Pulmonary artery endothelial cell (primary cell): ENCODE measurements at places on chromosomes 13 and 19.

GRCh38 chr19:35495107-35496064 lies 5.1 kb upstream of the KRTDAP start:
- DNase-seq = no peak

DNA sequence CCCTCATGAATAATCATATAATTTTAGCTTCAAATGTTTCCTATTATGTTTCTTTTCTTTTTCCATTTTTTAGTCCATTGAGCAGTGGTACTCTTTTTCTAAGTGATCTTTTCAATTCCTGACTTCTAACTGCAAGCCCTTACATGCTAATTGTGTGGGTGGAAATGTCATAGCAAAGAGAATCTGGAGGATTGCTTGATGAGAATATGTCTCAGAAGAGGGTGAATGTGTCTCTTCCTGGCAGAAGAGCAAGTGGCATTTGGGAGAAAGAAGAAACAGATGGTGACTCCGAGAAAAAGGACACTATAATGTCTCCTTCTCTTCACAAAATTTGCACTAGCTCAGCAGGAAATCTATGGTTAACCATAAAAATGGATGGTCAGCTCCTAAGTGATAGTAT lies 2320.0 kb downstream of the PCDH9 start:
- no peak for DNase-seq

- no peak for DNase-seq
Measured at GRCh38 chr13:47858042-47859025, 142.7 kb downstream of the SUCLA2 start.

DNA sequence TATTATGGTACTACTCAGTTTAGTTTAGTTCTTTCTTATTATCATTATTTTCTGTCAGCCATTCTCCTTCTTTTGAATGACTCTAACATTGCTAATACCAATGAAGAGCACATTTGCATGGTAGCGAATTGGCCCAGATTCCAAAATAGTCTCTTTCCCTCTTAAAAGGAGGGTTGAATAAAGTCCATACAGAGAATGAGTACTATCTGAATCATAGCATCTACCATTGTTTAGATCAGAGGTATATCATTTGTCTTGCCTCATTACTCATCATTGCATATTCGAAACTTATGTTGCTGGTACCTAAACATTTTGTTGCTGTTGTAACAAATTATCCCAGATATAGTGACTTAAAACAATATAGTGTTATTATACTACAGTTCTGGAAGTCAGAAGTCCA lies 1235.3 kb upstream of the ATXN8OS start:
- DNase-seq = no peak

DNA sequence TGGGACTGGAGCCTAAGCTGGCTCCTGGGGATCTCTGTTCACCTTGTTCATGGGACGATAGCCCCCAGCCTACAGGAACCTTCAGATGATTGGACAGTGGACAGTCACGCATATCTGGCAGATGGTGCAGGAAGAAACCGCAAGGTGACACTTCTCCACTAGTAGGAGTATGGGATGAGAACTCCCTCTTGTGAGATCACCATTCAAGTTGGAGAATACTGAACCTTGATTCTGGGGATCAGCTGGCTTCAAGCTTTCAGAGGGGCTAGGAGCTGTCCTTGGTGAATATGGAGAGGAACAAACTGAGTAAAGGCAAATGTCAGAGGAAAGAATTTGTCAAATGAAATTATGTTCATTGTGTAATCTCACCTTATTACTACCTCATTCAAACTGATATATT lies 204.5 kb downstream of the PDS5B start:
- no peak for DNase-seq

DNA sequence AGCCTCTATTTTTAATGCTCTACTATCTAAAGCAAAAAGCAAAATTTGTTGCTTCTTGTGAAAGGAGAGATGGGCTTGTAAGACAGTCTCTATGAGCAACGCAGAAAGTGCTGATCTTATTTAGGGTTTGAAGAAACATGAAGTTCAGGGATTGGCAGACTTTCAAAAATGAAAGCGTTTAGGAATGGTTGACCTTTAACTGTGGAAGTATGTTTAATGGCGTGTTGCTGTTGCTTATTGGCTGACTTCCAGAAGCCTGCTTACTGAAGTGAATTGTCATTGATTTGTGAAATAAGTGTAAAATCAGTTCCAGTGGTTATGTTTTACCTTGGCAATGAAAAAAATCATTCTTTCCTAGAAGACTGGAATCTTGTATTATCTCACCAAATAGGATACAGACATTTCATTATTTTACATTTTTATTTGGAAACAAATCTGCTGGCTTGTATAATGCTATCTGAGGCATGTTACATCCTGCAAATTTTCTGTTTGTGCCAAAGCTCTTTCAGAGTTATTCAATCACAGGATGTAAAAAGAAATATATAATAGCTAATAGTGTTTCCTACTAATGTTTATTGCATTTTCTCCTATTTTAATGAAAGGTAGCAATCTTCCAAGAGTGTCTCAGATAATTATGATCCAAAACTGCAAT lies 221.3 kb upstream of the SLITRK6 start:
- no peak for DNase-seq

- DNase-seq = no peak
Measured at GRCh38 chr13:92843549-92843948, 383.1 kb upstream of the GPC6 start.

DNA sequence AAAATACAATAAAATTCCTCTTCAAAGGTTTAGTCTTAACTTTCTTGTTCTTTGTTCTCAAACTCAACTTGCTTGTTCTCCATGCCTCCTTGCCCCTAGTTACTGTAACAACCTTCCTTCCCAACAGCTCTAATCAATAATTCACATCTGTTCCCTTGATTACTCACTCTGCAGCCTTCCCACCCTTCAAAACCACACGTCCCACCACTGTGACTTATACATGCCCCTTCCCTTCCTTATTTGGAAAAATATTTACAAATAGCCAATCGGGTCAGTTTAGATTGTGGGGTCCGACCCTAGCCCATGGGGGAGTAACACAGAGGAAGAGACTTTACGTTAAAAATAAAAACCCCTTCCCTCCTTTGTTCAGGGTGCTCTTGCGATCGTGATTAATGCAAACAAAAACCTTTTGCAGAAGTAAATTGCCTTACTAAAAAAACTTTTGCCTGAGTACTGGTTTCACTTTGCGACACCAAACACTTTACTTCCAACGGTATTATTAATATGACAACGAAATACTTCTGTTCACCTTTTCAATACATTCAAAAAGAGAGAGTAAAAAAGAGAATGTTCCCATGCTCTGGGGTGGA lies 512 bp upstream of the ZNF93 start:
- no peak for DNase-seq

GRCh38 chr13:46480131-46480530 lies 72.8 kb upstream of the LRCH1 start:
- DNase-seq = no peak

- DNase-seq = no peak
Measured at GRCh38 chr13:29556742-29557141, 38.7 kb downstream of the SLC7A1 start.

DNA sequence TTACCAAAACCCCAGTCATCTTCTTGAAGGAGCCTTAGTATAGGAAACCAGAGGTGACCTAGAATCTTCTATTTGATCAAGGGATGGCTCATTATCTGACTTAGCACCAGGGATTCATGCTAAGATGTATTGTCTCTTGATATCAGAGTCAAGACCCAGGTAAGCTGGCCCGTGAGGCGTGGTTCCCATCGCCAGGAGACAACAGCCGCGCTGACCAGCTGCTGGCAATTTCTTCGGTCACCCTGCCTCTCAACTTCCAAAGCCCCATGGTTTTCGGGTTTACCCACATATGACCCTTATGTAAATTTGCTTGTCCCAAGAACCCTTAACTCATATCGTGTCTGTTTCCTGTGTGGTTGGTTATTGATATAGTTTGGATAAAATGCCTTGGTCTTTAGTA lies 77.7 kb upstream of the VSTM2B start:
- DNase-seq = no peak

DNA sequence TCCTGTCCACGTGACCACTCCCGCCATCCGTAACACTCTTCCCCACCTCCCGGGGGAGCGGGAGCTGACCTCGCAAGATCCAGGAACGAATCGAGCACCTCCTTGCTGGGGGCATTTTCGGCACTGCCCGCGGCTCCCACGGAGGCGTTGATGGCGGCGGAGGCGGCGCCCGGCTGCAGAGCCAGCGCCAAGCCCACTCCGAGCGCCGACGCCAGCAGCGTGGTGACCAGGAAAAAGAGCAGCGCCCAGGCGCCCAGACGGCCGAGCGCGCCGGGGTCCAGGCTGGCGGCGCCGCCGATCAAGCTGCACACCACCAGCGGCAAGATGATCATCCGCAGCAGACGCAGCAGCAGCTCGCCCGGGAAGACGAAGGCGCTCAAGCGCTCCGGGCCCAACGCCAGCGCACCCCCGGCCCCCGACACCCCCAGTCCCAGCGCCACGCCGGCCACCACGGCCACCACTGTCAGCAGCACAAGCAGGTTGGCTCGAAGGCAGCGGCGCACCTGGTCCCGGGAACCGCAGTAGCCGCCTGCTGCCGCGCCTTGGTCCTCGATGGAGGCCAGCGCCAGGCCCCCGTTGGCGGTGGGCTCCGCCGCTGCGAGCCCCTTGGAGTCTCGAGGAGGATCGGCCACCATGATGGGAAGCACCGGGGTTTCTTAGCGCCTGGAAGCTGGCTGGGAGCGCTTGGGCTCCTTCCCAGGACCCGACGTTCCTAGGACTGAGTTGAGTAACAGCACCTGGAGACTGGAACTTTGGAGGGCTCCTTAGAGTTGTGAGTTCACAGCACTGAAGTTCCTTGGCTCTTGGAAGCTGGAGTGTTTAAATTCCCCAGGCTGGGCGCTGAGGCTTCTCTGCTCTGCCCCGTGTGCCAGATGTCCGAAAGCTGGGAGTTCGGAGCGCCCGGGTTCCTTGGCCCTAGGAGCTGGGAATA lies 798 bp downstream of the SLC1A5 start:
- no peak for DNase-seq

GRCh38 chr13:98207416-98207815 lies 30.3 kb upstream of the RNF113B start:
- no peak for DNase-seq

DNA sequence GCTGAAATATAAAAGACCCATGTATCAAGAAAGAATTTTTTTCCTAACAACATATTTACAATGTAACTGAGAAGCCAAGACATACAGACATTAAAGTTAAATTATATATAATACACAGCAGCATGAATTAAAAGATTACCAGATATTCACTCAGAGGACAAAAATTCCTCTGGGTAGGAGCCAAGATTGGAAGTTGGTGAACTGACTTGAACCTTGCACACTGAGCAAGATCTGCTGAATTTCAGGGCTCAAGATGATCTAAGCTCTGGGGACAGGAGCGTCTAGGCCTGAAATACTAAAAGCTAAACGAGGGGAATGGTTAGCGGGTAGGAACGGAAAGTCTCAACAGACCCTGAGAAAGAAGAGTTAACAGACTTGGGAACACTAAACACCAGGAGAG lies 8.5 kb downstream of the FOXO1 start:
- DNase-seq = no peak

GRCh38 chr13:27918041-27918917 lies 1.5 kb upstream of the PDX1 start:
- no peak for DNase-seq

DNA sequence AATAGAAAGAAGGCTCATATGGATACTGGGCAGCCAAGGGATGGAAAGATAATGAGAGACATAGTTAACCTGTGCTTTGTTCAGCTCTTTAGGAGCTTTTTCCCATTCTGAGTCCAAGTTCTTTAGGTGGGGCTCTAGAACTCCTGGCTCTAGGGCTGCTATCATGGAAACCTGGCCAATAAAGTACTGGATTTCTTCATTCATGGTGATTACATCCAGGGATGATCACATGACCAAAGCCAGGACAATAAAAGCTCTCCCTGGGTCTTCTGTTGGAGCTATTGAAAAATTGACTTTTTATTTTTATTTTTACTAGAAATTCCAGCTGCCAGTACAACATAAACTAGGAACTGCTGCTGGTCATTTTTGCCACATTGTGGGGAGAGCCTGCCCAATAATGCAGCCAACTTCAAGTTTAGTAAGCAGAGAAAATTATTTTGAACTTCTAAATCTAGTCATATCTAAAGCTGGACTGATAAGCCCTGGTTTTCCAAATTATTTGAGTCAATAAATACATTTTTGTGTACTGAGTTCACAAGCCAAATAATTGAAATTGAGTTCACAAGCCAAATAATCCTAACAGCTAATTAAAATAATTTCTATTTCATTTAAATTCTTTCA lies 224.9 kb upstream of the STARD13 start:
- no peak for DNase-seq

- no peak for DNase-seq
Measured at GRCh38 chr13:33204130-33204927, 81.2 kb downstream of the STARD13 start.

GRCh38 chr19:50178859-50179537 lies 15.9 kb upstream of the IZUMO2 start:
- no peak for DNase-seq

DNA sequence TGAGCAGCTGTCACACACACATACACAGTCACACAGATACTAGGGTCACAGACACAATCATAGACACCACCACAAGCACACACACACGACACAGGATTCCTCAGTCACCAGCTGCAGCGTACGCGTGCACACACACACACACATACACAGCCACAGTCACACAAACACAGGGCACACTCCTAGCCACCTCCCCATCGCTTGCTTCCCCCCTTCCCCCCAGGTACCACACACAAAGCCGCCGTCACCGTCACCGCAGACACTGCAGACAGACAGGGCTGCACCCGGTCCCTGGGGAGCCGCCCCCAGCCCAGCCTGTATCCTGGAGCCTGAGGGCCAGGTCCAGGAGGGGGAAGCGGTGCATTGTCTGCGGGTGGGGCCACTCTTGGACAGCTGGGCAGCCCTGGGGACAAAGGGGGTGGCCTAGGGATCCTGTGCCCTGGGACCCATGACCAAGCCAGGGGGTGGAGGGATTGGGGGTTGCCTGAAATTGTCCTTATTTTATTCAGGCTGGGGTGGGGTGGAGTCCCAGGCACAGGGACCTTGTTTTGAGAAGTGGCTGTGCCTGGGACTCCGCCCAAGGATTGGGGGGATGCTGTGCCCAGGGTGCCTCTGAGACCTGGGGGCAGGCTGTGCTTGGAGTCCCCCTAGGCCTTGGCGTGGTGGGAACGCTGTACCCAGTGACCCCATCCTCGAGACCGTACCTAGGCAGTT lies 957 bp downstream of the NUMBL start:
- DNase-seq = no peak

DNA sequence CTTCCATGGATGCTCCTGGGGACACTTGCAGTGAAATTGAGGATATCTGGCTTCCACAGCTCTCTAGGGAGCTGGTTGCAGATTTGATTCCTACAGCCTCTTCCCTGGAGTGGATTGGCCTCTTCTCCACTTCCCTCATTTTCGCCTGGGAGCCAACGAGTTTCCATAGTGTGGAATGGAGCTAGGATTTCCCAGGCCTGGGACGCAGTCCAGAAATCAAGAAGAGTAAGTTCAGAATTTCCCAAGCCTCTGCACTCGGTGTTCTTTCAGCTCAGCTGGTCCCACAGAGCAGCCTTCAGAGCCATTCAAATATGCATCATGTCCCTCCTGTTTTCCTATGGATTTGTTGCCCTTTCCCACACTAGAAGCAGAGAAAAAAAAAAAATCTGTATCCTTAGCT lies 68.2 kb downstream of the RAP2A start:
- DNase-seq = no peak

- no peak for DNase-seq
Measured at GRCh38 chr19:39335168-39335548, 685 bp downstream of the GMFG start.
